GM19239 (cell line): ENCODE measurements at places on chromosomes 7 and 10.

GRCh38 chr10:24669285-24669852 is 54.3 kb downstream of the ARHGAP21 start:
- DNase-seq: no peak

DNA sequence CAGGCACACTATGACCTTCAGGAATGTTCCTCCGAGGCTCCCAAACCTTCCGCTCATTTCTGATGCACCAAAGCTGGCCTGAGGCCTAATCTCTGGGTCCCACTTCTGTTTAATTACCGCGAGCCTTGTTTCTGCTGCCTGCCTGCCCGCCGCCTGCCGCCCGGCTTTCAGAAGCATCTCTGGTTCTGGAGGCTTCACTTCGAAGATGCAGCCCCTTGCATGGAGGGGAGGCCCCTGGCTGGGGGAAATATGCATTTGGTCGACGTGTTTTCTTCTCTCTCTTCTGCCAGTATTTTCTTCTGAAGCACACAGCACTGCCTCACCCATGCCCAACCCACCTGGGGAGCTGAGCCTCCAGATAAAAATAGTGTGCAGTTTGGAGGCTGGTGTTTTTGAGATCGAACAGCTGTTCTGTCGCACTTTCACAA is 166.9 kb downstream of the PAXIP1 start:
- DNase-seq: no peak

DNA sequence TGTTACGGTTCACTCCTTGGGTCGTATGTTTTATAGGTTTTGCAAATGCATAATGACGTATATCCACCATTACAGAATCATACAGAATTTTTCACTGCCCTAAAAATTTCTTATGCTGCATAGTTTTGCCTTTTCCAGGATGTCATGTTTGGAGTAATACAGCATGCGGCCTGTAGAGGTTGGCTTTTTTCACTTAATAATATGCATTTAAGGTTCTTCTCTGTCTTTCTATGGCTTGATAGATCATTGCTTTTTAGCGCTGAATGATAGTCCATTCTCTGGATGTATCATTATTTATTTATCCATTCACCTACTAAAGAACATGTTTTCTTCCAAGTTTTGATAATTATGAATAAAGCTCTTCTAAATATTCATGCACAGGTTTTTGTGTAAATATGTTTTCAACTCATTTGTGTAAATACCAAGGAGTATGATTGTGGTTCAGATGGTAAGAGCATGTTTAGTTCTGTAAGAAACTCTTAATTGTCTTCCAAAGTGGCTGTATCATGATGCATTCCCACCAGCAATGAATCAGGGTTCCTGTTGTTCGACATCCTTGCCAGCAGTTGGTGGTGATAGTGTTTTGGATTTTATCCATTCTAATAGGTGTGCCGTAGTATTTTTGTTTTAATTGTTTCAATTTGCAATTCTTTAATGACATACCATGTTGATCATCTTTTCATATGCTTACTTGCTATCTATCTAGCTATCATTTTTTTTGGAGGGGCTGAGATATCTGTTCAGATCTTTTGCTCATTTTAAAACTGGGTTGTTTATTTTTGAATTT is 531.2 kb upstream of the GHITM start:
- DNase-seq: no peak

GRCh38 chr10:119991066-119991465 is 98.5 kb downstream of the SEC23IP start:
- DNase-seq: no peak

GRCh38 chr7:66055321-66055956 is 20.2 kb upstream of the ASL start:
- DNase-seq: peak; percentile 40

DNA sequence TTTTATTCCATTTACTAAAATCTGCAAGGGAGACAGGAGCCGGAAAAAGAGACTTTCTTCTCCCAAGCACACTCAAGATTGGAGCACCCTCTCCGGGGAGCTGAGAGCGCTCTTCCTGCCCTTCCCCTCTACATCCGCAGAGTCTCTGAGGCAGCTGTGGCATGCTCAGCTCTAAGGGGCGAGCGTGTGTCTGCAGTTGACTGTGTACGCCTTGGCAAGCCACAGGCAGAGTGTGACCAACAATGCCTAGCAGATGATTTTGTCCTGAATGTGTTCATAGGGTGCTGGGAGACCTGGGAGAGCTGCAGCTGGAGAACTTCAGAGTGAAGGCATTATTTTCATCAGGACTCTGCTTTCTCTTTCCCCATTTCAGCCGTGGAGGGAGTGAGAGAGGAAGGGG is 20.7 kb downstream of the MTURN start:
- DNase-seq: no peak

DNA sequence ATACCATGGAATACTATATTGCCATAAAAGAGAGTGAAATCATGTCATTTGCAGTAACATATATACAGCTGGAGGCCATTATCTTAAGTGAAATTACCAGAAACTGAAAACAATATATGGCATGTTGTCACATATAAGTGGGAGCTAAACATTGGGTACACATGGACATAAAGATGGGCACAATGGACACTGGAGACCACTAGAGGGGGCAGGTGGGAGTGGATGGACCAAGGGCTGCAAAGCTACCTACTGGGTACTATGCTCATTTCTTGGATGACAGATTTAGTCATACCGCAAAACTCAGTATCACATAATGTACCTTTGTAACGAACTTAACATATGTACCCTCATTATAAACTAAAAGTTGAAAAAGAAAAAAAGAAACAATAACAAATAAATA is 1167.6 kb downstream of the NXPH1 start:
- no peak for DNase-seq

GRCh38 chr10:47370878-47371277 is 13.2 kb downstream of the ZNF488 start:
- DNase-seq: no peak

DNA sequence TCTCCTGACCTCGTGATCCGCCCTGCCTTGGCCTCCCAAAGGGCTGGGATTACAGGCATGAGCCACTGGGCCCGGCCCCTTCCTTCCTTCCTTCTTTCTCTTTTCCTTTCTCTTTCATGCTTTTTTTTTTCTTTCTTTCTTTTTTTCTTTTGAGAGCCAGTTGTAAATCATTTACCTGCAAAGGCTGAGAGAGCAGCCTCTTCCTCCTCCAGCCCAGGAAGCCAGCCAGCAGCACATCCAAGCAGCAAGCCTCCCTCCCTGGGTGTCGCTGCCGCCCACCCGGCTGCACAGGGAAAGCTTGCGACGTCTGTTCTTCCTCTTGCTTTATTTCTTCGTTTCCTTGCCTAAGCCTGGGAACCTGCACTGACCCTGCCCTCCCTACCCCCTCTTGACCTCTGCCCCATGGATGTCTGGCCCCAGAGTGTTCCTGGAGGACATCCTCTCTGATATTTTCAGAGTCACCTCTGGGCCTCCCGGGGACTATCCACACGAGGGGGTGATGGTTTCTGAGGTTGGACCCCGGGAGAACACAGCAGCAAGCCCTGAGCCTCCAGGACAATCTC is 62.8 kb upstream of the MYL10 start:
- peak; percentile 72 for DNase-seq

DNA sequence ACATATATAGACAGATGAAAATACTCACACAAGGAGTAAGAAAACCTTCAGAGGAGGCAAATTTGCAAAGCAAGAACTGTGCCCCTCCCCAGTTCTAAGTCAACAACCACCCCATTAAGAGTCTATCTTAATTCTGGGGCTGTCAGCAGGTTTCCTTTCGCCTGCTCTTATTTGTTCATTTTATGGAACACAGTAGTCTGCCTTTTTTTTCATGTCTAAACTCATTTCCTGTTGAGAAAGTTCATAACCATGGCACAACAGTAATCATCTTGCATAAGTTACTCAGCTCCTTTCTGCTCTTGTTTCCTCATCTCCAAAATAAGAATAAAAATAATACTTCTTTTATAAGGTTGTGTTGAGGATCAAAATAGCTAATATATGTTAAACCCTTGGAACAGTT is 25.8 kb upstream of the AMPH start:
- DNase-seq: no peak

GRCh38 chr7:106312906-106313305 is 28.1 kb upstream of the NAMPT start:
- DNase-seq: no peak

GRCh38 chr10:68082872-68083271 is 7.8 kb upstream of the HERC4 start:
- DNase-seq: no peak

GRCh38 chr10:8403711-8404371 is 349.4 kb downstream of the GATA3 start:
- DNase-seq: no peak

DNA sequence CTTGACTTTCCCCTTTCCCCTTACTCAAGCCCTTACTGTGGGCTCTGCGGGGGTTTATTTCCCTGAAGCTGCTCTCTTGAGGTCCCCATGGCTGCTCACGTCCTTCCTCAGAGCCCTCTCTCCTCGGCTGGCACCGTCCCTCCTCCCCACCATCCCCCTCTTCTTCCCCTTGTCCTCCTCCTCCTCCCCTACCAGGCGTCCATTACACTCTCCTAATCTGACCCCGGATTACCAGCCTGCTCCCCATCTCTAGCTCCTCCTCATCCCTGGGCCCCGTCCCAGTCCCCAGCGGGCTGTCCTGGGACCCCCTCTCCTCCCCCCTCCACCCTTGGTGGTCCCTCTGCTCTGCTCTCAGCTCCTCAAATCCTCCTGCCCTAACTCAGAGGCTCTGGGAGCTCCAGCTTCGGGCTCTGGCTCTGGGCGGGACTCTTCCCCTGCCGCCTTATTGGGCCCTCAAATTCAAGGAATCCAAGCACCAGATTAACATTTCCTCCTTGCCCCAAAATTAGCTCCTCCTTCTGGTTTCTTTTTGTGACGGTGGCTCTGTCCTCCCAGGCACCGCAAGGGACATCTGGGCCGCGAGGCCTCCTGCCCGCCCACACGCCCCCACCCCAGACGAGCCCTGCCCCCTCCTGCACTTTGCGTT is 48.5 kb upstream of the LEP start:
- DNase-seq: no peak

DNA sequence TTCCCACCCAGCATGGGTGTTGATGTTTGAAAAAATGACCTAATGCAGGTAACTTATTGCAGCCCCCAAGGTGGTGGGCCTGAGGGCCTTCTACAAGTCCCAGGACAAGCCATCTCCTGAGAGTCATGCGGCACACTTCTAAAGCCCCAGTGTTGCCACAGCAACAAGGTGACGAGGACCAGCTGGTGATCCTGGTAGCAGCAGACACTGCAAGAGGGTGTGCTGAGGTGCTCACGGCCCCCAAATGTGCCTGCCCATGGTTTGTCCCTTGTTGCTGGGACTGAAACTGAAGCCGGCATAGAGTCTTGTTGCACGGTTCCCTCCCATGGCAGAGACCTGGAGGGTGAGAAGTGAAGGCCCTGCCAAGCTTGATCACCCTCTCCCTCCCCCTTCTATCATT is 333.2 kb upstream of the MGMT start:
- no peak for DNase-seq

DNA sequence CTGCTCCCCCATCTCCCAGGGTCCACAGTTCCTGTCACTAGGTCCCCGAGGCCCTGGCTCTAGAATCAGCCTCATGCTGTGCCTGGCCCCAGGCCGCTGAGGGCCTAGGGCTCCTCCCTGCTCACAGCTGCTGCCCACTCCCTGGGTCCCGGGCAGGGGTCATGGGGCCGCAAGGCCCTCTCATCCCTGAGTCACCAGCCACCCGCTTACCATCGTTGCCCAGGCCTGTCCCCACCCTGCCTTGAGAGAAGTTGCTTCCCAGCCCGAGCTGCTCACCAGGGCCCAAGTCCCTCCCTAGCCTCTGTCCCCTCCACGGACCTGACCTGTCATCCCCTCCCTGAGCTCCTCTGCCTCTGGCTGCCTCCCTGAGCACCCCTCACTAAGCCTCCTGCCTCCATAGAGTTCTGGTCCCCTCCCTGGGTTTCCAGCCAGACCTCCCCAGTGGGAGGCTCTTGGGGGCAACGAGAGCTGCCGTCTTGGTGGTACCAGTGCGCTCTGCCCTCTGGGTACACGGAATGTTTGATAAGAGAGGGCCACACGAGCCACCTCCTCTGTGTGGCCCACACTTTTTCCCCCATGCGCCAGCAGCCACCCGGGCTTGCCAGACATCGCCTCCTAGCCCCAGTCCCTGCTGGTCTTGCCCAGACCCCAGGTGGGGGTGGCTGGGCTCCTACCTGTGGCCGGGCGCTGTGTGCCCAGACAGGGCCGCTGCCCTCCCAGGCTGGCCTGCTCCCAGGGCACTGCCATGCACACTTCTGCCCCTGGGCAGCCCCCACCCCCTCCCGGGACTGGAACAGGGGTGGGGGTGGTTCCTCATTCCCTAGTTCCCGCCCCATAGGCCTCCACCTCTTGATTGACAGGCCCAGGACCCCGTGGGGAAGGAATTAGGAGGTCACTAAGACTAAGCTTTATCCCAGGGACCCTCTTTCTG is 21.3 kb downstream of the MLXIPL start:
- DNase-seq: no peak

DNA sequence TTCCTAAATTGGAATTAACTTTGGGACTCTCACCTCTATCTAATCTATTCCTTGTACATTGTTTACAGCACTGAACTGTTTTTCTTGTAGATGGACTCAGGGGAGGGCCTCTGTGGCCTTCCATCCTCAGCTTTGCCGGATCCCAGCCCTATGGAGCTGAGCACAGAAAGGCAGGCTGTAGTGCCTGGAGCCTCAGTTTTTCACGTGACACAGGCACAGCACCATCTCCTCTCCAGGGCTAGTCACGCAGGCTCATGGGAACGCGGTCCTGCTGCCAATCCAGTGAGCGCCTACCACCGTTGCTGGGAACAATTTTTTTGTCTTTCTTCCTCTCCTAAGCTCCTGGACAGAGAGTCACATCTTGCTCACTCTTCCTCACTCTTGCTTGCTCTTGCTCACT is 75.6 kb upstream of the DDC start:
- DNase-seq: no peak

- no peak for DNase-seq
Observed at GRCh38 chr7:50449501-50449880, 659 bp downstream of the FIGNL1 start.

DNA sequence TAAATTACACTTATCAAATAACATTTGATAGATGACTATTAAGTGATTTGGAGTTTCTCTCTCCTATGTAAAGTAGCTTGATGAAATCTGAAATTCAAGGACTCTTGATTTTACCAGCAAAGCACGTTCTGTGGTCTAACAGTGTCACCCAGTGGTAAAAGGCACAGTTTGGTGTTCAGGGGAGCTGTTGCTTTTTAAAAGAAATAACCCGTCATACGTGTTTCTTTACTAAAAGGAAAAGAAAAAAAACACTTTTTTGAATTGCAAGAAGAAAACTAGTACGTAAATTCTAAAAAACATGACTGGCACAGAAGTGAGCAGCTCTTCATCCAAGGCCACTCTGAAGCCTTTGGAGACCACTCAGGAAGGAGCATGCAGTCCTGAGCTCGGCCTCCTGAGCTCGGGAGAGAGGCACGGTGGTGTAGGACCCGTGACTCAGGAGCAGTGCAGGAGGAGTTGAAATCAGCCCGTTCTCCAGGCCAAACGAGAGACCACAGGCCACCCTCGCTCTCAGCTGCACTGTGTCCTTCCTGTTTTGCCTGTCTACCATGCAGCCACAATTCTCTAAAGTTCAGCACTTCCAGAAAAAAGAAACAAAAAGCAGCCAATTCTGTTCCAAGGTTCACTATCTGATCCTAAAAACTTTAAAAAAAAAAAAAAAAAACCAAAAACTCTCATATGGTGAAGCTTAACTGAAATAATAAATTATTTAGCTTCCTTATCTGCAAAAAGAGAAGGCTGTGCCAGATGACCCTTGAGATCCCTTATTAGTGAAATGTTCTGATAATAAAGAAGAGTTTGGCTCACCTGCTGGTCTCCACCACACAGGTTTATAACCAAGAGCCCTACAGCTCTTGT is 212.6 kb upstream of the FRMD4A start:
- no peak for DNase-seq
